ENCODE measurements at places on chromosomes 5 and 9. TPM values are rescaled to one million over a fixed set of nuclear protein-coding genes. Genes with fewer than 3 reads are reported as not detected.

Gene PLAC8L1
- total RNA-seq: not detected

Gene DOCK8
- total RNA-seq: 1.8 TPM

Gene GARNL3
- 87.7 TPM for total RNA-seq

Gene OBP2B
- total RNA-seq: not detected

Gene PCDH1
- total RNA-seq: 27.4 TPM

Gene OGN
- total RNA-seq: 45.2 TPM

GRCh38 chr5:59597690-59598546 lies 295.6 kb downstream of the PDE4D start:
- DNase-seq: no peak

- no peak for DNase-seq
Observed at GRCh38 chr5:151672516-151672915, 14.2 kb downstream of the SPARC start.

GRCh38 chr9:618478-618877 lies 223.0 kb upstream of the DMRT1 start:
- no peak for DNase-seq

DNA sequence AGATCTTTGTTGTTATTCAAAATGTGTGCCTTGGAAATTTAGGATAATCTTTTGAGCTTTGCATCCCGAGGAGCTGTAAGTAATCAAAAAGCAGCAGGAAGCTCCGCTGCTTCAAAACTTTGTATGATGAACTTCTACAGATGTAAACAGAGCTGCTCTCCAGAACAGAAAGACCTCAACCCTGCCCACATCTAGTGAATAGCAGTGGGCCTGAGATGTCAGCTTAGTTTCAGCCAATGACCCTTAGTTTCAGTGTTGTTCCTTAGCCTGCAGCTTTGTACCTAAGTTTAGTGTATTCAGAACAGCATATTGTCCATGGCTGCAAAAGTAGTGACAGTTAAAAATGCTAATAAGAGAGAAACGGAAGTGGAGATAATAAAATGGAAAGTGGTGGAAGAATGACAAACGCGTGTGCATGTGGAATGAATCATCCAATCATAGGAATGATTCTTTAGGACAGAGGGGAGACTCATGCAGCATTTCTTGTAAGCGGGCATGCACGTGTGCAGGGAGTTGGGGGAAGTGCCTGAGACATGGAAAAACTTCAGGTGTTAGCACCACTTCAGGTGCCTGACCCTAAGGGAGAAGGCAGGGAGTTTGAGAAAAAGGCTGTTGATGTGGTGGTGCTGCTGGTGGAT lies 24.9 kb downstream of the SNX24 start:
- DNase-seq: no peak

- DNase-seq: no peak
Observed at GRCh38 chr5:177336603-177337494, 14.6 kb downstream of the LMAN2 start.

Gene PCDHGA7
- total RNA-seq: 20.0 TPM

- DNase-seq: no peak
Observed at GRCh38 chr5:58456026-58456425, 3.9 kb downstream of the PLK2 start.

Gene PRR7
- total RNA-seq: 5.9 TPM

- DNase-seq: no peak
Observed at GRCh38 chr5:151351671-151352070, 4.3 kb upstream of the SLC36A2 start.
